GM19239 (cell line): ENCODE measurements at places on chromosomes 13 and 19.

DNA sequence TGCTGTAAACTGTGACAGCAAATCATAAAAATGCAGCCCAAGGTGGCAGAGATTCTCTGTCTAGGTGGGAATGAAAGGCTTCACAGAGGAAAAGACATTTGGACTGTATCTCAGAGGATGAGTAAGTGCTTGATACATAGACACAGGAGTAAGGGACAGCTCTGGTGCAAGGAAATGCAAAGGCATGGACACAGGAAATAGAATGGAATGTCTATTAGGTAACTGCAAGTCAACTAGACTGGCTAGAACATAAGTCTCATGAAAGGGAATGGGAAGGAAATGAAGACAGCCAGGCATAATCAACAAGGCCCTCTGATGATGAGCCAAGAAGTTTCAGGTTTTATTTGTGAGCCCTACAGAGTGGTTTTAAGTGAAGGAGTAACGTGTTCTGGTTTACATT, 321.7 kb downstream of the SUCLA2 start:
- no peak for DNase-seq

- no peak for DNase-seq
These were observed 9.8 kb upstream of the CNMD start for GRCh38 chr13:52749419-52749818.

DNA sequence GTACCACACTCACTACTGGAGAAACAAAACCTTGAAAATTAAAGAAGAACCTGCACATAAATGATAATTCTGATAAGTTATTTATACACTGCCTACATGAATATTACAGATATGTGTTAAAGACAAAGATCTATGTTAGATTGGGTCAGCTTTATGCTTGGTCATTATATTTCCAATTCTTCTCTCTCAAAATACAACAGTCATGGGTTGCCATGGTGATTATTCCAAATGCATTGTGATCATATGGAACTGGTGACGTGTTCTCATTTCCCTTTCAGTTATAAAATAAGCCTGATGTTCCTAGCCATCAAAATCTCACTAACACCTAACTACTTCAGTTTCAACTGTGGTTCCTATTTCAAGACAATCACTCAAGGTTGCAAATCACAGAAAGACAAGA, 1416.4 kb downstream of the UQCRFS1 start:
- no peak for DNase-seq

DNA sequence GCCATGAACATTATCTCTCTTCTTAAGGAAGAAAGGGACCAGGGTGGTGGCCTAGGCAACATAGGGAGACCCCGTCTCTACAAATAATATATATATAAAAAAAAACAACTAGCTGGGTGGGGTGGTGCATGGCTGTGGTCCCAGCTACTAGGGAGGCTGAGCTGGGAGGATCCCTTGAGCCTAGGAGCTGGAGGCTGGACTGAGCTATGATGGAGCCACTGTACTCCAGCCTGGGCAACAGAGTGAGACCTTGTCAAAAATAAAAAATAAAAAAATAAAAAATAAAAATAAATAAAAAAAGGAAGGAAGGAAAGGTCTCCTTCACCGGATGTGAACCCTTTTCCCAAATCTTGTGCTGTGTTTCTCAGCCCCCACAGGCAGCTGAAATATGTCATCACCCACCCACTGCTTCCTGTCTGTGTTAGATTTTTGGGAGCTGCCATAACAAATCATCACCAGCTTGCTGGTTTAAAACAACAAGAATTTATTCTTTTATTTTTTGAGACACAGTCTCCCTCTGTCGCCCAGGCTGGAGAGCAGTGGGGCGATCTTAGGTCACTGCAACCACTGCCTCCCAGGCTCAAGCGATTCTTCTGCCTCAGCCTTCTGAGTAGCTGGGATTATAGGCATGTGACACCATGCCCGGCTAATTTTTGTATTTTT, 9.5 kb upstream of the TSPAN16 start:
- no peak for DNase-seq
